Astrocyte (in vitro differentiated cells and primary cell): ENCODE measurements at places on chromosomes 1 and 21. TPM values are rescaled to one million over a fixed set of nuclear protein-coding genes. Genes with fewer than 3 reads are reported as not detected.

Gene NECTIN4
- 1.6 and 1.9 TPM in 2 replicates for total RNA-seq

- DNase-seq: no peak
These were observed 397.2 kb downstream of the NEGR1 start for GRCh38 chr1:71885171-71885570.

DNA sequence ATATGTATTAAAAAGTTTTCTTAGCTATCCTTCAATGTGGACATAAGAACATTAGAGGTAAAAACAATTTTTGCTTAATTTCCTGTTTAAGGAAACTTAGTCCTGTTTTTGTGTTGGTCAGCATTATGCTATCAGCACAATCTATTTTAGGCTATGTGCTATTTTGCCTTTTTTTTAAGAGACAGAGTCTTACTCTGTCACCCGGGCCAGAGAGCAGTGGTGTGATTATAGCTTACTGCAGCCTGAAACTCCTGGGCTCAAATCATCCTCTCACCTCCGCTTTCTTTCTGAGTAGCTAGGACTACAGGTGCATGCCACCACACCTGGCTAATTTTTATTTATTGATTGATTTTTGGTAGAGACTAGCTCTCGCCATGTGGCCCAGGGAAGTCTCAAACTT is 199.1 kb upstream of the TMPRSS15 start:
- DNase-seq: no peak

DNA sequence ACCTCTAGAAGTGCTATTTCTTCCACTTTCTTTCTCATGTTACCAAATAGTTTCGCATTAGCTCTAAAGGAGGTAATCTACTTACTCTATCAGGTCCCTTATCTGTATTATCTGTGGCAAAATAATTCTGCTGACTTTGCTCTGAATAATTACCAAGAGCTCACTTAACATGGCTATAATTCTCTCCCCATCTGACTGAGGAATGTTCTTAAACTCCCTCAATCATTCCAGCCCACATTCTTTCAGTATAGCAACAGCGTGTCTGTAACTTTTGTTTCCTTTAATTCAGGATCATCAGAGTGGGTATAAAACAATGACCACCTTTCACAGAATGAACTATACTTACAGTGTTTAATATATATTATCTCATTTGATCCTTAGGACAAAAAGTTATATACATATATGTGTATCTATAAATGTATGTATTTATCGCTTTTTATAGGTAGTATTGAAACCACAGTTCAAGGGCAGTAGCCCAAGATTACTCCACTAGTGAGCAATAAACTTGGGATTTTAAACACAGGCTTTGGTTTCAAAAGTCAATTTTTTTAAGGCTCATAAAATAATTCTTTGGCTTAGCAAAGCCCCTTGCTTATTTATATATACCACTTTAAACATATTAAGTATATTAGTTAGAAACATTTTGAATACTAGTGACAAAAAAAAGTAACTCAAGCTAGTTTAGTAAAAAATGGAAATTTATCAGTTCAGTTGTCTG is 36.1 kb upstream of the ST6GALNAC3 start:
- peak; percentile 66 for DNase-seq

DNA sequence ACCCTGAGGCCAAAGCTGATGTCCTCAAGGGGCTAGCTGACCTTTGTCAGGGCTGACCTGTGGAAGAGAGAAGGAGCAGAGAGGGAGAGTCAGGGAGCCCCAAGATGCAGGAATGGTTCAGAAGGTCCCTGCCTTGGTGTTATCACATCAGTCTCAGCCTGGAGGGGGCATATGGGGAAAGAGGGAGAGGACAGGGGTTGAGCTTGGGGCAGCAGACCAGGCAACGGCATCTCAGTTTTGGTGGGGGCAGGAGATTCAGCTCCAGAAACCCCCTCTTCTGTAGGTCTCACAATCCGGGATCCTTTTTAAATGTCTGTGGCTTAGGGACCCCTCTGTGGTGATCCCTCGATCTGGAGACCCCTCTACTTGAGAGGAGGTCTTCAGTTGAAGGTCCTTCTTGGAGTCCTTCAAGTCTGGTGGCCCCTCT is 815 bp downstream of the S100A13 start:
- no peak for DNase-seq

GRCh38 chr1:62954758-62955157 is 170.8 kb downstream of the ATG4C start:
- no peak for DNase-seq

DNA sequence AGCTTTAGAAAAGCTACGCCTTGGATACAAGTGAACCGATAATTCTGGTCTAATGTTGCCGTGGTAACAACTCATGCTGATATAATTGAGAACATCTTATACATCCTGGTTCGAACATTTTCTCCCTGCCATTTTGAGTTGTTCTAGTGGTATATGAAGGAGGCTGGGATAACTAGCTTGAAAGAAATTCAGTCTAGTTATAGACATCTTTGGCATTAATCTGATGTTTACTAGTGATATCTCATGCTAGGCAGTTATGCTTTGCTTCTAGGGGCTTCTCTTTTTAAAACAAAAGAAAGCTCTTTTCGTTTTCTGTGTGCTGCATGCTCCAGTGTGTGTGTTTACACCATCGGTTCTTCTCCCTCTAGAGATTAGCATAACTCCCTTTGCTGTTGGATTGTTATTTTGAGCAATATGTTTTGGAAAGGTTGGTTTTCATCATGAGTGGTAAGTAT is 20.5 kb downstream of the PRKACB start:
- no peak for DNase-seq

- DNase-seq: no peak
These were observed 683 bp downstream of the LRRC8D start for GRCh38 chr1:89821322-89822108.

Gene SLFNL1
- 0.14 and 0.18 TPM in 2 replicates for total RNA-seq
